ENCODE measurements at places on chromosomes 11 and 22.

DNA sequence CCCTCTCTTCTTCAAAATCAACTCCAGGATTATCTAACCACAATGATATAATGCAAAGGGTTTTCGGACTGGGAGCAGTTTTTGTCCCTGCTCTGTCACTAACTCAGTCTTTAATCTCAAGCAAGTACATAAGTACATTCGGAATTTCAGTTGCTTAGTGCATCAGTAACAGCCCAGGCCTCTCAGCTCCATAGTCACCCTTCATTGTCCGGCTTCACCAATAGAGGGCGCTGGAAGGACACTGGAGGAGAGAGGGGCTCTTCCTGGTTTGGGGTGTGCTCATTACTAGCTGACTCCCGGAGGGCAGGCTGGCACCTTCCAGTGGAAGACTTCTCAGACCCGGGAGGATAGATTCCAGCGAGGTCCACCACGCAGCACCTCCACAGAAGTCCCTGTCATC, 90.4 kb upstream of the PDGFD start:
- no peak for DNase-seq

- DNase-seq: no peak
These were observed 4.6 kb downstream of the AP5B1 start for GRCh38 chr11:65776196-65776595.

DNA sequence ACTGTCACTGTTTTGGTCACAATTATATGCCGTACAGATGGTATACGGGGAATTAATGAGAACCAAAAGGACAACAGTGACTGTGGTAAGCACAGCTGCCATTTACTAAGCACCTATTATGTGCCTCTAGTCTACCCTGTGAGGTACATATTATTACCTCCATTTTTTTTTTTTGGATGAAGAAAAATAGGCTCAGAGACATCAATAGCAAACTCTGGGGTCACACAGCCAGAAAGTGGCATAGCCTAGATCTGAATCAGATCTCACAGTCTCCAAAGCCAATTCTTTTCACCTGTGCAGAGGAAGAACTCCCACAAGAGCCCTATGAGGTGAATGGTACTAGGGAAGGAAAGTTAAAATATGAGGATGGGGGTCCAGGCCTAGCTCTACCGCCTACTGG, 68.9 kb downstream of the USP35 start:
- DNase-seq: no peak

DNA sequence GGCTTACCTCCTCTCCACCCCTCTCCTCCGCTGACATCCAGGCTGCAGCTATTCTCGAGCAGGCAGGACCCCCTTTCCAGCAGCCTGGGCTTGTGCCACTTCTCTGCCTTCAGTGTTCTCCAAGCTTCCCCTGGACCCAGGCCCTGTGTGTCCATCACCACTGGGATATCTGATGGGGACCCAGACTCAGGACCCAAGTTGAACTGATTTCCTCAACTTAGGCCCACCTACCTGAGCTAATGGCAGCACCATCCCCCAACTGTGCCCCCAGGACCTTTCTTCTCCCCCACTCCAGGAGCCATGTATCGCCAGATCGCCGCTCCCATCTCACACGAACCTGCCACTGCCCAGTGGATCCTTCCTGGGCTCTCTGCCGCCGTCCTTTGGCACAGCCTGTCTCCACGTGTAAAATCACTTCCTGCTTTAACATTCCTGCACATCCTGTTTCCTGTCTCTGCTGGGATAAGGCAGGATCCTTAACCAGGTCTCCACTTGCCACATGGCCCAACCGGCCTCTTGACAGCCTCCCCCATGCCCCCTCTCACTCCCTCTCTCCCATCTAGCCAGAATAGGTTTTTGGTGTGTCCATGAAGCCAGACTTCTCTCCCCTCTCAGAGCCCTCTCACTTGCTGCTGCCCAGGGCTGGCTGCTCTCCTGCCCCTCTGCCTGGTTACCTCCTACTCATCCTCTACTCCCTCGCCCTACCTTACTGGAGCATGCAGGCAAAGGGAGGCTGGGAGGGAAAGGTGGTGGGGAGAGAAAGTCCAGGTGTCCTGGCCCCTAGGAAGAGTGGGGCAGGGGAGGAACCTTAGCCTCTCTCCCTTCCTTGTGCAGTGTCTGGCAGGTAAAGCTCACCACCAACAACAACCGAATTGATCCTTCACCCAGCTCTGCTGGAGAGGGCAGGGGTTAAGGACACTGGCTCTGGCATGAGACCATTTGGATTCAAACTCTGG, 9.4 kb downstream of the SPATA19 start:
- no peak for DNase-seq

- DNase-seq: peak; percentile 52
These were observed 67.1 kb upstream of the WNT7B start for GRCh38 chr22:46043816-46044620.

GRCh38 chr22:38026130-38027111, 30.8 kb upstream of the PICK1 start:
- no peak for DNase-seq

GRCh38 chr11:126109941-126110731, 47.5 kb upstream of the CDON start:
- DNase-seq: no peak

DNA sequence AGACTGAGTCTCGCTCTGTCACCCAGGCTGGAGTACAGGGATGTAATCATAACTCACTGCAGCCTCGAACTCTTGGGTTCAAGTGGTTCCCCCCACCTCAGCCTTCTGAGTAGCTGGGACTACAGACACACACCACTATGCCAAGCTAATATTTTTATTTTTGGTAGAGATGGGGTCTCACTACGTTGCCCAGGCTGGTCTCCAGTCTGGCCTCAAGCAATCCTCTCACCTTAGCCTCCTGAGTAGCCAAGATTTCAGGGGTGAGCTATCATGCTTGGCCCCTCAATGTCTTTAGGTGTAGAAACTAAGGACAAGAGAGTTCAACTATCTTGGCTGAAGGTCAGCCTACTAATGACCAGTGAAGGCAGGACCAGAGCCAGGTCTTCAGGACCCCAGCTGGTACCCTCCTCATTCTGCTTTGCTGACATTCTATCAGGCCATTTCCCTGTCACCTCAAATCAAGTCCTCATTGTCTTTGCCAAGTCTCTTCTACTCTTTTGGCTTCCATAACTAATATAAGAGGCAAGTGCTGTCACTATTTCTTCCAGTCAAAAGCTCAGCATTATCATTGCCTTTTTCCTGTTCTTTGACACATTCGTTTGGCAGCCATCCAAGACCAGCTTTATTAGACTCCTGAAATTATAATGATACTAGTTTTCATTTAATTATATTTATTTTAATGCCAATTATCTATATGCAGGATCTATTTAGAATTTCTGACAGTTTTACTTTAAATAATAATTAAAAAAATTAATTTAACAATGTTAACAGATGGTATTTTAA, 264.2 kb upstream of the PITPNB start:
- DNase-seq: no peak

DNA sequence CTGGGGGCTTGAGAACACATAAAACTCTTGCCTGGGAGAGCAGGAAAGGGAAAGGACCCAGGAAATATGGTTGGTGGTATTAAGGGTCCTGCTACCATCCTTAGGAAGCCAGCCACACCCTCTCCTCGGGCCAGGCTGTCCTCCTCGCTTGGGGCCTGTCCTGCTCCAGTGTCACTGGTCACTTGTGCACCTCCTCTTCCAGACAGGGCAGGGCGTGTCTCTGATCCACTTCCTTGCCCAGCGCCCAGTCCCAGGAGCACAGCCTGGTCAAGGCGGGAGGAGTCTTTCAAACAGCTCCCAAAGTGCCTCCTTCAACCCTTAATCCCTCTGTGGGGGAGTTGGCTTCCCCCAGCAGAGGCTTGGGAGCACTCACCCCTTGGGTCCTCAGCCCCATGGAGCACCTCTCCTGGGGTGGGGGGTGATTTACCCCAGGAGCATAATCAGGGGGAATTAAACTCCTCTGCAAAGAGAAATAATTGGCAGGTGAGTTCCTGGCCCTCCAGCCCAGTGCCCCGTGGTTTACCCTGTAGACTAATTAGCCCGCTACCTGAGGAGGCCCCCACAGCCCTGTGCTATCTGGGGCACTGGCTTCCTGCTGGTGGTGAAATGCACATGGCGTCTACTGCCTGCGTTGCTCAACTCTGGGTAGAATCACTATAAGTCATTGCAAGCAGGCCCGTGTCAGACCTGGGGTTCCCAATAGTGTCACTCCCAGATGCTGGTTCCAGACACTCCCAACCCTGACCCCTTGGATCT, 8.0 kb downstream of the TMPRSS6 start:
- no peak for DNase-seq

- DNase-seq: no peak
These were observed 396.1 kb downstream of the BRD1 start for GRCh38 chr22:49431551-49431950.

GRCh38 chr11:106128740-106129139, 51.3 kb downstream of the AASDHPPT start:
- no peak for DNase-seq

GRCh38 chr22:31039393-31039792, 41.7 kb upstream of the SMTN start:
- peak; percentile 61 for DNase-seq

DNA sequence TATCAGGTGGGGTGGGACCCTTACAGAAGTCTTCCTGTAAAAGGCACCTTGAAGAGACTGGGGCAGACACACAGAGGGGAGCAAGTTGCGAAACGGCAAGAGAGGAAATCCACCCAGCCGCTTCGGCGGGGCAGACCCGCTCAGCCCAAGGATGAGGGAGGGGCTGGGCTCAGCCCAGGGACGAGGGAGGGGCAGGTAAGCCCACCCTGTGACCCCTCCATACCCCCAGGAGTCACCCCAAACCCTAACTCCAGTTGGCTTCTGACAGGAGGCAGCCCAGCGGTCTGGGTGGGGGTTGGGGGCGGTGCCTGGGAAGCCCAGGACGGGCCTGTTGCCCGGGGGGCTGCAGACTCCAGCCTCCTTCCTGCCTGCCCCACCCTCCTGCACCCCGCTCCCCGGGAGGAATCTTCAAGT, 965 bp downstream of the OSBPL5 start:
- DNase-seq: no peak

DNA sequence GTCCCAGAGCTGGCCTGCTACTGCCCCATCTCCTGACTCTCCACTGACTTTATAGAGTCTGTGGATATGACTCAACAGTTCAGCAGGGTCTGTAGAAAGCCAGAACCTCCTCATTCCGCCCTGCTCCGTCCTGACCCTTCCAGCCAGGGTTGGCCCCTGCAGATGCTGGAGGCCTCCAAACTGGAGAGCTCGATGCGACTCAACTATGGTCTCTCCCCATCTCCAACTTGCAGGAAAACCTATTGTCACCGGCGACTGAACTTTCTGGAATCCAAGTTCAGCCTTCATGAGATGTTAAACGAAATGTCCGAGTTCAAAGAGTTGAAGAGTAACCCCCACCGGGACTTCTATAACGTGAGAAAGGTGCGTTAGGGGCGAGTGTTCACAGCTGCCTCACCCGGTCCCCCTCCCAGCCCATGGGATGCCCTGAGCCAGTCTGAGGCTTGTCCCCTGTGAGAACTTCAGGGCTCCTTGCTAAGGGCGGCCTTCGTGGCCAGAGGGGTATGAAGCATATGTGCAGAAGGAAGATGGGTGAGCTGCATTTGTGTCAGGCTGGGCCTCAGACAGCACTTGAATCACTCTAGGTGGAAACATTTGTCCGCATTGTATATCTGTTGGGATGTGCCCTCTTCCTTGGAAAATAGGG, 32.1 kb downstream of the AMPD3 start:
- DNase-seq: peak; percentile 24

DNA sequence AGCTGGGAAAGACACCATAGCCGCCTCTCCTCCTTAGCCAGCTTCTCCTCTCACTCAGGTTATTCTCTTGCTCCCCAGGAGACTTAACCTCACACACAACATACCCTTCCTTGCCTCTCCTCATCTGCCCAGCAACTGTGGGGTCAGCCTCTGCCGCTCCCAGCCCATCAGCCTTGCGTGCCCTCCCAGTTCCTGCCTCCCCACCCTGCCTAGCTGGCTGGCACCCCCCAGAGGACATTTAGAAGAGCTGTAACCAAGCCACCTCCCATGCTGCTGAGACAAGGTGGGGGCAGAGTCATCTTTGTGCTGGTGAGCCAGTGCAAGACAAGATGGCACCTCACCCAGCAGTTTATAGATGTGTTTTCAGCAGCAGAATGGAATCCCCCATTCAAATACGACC, 38.2 kb downstream of the TOM1 start:
- DNase-seq: no peak

DNA sequence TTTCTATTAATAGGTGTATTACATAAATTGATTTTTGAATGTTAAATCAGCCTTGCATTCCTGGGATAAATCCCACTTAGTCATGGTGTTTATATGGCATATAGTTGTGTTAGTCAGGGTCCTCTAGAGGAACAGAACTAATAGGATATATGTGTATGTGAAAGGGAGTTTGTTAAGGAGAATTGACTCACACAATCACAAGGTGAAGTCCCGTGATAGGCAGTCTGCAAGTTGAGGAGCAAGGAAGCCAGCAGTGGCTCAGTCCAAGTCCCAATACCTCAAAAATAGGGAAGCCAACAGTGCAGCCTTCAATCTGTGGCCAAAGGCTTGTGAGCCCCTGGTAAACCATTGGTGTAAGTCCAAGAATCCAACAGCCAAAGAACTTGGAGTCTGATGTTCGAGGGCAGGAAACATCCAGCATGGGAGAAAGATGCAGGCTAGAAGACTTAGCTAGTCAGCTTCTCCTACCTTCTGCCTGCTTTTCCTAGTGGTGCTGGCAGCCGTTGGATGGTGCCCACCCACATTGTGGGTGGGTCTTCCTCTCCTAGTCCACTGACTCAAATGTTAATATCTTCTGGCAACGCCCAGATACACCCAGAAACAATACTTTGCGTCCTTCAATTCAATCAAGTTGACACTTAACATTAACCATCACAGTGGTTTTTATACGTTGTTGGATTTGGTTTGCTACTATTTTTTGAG, 12.9 kb downstream of the SFI1 start:
- DNase-seq: no peak

DNA sequence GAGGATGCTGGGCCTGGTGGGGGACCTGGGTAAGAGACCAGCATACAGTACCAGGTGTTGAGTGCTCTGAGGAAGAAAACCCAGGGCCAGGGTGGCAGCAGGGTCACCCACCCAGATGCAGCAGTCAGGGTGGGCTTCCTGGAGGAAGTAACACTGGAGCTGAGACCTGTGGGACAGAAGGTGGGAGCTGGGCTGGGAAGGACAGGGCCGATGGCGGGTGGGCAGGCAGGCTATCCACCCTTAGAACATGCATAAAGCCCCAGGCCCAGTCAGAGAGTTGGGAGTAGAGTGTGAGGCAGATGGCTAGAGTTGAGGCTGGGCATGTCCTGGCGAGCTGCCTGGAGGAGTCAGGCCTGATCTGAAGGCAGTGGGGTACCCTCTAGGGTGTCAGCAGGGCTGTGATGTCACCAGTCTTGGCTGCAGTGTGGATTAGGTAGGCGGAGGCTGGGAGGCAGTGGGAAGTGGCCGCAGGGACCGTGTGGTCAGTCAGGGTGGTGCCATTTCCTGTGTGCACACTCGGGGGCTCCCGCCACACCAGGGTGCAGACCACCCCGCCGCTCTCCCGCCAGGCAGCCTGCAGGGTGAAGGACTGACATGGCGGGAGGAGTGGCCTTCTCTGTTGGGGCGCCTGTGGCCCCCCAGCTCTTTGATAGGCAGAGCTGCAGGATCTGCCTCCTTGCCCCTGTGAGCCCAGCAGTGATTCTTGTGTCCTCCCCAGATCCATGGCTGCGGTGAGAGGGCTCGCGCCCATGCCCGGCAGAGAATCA, 35.3 kb downstream of the IGHMBP2 start:
- DNase-seq: no peak

Data from right forelimb (tissue), 1 donor.